Urinary bladder (tissue), 4 donors: ENCODE measurements at places on chromosomes 1 and 21. TPM values are rescaled to one million over a fixed set of nuclear protein-coding genes. Genes with fewer than 3 reads are reported as not detected.

NPPA gene
- polyA plus RNA-seq, result 1.0 TPM

KIF17 gene
- 3.2 TPM for polyA plus RNA-seq

GRCh38 chr1:219805191-219805590 is 123.2 kb downstream of the SLC30A10 start:
- DNase-seq, result no peak

GRCh38 chr1:60461925-60462595 is 388.5 kb upstream of the C1orf87 start:
- DNase-seq, result no peak

- no peak for DNase-seq
These were observed 764 bp upstream of the CFH start for GRCh38 chr1:196651079-196651478.

GRCh38 chr1:225827076-225827475 is 17.2 kb downstream of the EPHX1 start:
- DNase-seq, result no peak

DNA sequence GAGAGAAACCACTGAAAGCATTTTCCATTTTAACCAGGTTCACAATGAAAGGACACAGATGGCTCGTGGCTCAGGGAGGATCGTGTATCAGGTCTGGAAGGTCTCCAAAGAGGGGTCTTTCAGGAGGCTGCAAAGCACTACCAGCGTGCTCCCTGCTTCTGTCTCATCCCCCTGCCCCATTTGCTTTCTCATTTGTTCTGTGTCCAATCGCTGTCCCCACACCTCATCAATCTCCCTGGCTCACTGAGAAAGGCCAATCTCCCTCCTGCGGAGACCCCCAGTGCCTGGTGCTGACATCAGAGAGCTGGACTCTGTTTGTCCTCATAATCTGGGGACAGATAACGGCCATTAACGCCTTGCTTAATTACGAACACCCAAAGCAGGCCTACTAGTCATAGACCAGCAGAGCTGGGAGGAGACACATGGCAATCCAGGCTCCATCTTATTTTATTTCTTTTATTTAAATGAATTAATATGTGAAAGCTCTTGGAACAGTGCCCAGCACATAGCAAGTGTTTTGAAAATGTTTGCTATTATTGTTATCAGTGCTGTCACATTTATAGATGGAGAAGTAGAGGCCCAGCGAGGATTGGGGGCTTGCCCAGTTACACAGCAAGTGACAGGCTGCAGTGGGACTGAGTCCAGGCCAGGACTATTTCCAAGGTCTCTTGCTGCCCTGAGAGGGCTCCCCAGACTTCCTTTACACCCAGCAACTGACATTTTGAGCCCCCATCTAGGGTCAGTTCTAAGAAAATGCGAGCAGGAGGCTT is 341.0 kb upstream of the USP24 start:
- peak; percentile 43 for DNase-seq

DNA sequence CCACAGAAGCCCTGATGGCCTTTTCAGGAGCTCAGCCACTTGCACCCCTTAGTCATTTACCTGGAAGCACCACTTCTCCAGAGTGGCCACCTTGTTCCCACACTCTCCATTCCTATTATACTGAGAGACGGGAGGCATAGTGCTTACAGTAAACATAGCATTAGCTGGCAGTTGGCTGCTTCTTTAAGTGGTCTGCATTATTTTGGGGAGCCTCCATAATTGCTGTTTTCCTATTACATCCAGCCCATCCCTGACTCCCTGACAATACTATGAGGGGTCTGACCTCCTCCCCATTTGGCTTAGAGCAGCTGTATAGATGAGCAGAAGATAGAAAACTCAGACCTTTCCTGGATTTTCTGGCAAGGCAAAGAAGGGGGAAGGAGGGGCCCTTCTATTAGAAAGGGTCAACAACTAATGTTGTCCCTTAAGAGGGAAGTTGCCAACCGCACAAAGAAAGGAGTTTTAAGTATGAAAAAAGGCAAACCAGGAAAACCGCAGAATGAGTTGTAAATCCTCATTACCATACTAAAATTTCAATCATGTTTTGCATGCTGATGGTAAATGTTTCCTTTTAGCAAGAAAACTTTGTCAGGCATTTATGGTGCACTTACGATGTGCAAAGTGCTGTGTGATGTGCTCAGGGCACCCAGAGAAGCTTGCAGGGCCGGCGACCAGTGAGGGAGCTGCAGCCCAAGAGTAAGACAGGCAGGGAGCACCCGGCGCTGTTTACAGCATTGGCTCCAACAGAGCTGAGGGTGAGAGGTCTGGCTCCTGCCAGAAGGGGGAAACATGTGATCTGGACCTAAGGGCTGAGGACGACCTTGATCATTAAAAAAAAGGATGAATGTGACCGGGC is 167.3 kb downstream of the ZZZ3 start:
- peak; percentile 13 for DNase-seq

DNA sequence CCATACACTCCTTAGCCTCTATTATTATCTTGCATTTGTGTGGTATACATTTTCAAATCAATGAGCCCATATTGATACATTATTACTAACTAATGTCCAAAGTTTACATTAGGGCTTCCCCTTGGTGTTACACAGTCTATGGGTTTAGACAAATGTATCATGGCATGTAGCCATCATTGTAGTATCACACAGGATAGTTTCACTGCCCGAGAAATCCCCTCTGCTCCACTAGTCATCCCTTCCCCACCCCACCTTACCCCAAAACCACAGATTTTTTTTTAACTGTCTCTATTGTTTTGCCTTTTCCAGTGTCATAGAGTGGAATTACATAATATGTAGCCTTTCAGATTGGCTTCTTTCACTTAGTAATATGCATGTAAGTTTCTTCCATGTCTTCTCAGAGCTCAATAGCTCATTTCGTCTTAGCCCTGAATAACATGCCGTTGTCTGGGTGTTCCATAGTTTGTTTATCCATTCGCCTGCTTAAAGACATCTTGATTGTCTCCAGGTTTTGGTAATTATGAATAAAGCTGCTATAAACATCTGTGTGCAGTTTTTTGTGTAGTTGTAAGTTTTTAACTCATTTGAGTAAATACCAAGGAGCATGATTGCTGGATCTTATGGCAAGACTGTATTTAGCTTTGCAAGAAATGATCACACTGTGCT is 86.4 kb upstream of the LYST start:
- no peak for DNase-seq

DNA sequence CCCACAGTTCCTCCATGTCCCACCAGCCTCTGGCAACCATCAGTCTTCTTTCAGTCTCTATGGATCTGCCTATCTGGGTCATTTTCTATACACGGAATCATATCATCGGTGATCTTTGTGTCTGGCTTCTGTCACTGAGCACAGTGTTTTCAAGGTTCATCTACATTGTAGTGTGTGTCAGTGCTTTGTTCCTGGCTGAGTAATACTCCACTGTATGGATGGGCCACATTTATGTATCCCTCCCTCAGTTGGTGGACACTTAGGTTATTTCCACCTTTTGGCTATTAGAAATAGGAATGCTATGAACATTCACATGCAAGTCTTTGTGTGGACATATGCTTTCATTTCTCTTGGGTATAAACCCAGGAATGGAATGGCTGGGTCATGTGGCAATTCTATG is 46.6 kb downstream of the RIPK4 start:
- no peak for DNase-seq

GRCh38 chr1:26874896-26875295 is 11.9 kb downstream of the SFN start:
- DNase-seq, result no peak

DNA sequence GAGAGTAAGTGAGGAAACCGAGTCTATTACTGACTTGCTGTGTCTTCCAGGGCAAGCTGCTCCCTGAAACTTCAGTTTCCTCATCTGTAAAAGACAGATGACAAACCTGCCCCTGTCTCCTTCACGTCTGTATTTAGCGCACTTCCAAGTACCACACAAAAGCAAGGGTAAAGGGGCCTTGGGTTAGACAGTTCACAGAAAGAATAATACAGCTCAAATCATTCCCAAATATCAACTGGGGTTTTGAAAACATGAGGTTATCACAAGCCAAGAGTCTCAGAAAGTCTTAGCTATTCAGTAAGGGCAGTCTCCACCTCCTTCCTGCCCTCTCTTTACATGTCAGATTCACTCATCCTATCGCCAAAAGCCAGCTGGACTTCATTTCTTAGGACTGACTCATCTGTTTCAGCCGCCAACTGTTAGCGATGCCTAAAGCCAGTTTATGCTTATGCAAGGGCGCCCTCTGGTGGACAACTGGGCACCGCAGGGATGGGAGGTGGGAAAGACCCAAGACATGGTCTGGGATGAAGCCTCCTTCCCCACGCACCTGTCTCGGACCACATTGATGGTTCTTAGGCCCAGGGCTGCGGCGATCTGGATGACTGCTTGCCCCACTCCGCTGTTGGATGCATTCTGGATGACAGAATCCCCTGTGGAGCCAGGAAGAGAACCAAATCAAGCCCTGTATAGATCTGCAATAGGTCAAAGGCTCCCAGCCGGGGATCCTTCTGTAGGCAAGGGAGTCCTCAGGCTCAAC is 21.1 kb upstream of the SRSF4 start:
- peak; percentile 95 for DNase-seq

DNA sequence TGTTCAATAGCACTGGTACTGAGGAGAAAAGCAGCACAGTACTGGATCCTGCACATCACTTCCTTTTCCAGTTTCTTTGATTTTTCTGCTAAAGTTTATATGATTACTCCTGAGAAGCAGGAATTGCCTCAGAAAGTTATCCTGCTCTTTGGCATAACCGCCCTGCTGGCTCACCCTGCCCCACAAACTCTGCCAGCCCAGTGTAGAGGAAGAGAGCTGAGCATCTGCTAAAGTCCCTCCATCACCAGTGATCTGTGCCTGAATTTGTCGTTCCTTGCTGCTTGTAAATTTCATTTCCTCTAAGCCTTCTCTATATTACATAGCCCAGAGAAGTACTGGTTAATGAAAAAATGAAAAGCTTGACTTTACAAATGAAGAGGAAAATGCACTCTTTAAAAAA is 87.0 kb upstream of the C1orf21 start:
- no peak for DNase-seq

DNA sequence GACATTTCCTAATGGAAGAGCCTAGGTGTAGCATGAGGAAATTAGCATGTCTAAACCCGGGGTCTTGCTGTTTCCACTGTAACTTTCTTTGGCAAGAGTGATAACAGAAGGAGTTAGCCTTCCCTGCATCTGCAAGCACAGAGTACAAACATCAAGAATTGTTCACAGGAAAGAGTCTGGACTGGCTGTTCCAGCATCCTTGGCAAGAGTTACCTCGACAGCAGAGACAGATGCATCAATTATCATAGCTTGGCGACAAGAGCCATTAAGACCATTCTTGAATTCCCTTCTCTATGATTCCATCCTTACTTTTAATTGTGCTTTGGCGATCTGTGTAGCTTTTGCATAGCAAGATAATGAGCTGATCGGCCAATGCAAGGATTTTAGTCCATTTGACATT is 82.8 kb upstream of the RALGPS2 start:
- DNase-seq, result no peak

- peak; percentile 82 for DNase-seq
These were observed 27.0 kb upstream of the BTG2 start for GRCh38 chr1:203278082-203278884.

GRCh38 chr1:30663596-30664091 is 59.7 kb downstream of the MATN1 start:
- no peak for DNase-seq

DNA sequence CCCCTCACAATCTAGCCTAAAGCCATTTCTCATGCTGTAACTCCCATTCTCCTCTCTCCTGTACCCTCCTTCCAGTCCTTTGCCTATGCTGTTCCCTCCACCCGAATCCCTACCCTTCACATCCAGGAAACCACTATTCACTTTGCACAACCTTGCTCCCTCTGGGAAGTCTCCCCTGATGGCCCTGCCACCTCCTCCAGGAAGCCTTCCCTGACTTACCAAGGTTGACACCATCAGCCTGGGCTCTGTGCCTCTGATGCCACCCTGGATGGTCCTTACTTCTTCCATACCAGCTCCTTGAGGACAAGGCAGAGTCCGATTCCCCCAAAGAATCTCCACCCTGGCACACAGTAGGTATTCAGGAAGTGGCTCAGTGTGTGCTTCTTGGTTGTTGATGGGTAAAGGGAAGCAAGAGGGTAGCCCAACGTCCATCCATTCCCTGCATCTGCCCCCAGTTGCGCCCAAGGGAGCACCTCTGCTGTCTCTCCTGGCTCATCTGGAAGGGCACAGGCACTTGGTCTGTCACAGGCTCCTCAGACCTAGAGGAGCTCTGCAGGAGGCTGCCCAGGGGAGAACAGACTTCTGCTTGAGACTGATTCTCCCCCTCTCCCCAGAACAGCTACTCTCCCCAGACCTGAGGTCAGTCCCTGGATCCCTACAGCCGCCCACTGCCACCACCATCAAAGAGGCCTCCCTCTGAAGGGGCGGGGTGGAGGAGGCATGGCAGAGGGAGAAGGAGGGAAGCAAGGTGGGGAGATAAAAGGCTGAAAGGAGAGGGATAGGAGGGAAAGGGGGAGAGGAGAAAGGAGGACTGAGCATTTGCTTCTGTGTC is 36.1 kb upstream of the ZC3H12A start:
- DNase-seq, result no peak

GRCh38 chr1:214657299-214657698 is 54.3 kb downstream of the CENPF start:
- DNase-seq, result no peak
